Colonic mucosa (tissue), 4 donors: ENCODE measurements at places on chromosomes 2 and 18. TPM values are rescaled to one million over a fixed set of nuclear protein-coding genes. Genes with fewer than 3 reads are reported as not detected.

DNA sequence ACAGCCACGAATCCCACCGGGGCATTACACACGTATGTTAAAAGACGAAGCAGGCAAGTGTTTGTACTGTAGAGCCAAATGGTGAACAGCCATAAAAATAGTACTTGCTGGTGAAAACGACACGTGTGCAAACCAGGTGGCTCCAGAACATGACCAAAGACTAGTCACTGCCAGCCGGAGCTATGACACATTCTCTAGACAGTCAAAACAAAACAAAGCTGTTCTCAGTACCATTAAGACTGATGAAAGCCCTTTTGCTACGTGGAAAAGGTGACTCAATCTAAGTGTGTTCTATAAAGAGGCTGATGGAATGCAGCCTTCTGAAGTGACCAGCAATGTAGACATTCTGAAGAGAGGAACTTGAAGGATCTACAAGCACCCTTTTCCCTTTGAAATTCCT is 367.7 kb upstream of the NETO1 start:
- DNase-seq, result no peak

DNA sequence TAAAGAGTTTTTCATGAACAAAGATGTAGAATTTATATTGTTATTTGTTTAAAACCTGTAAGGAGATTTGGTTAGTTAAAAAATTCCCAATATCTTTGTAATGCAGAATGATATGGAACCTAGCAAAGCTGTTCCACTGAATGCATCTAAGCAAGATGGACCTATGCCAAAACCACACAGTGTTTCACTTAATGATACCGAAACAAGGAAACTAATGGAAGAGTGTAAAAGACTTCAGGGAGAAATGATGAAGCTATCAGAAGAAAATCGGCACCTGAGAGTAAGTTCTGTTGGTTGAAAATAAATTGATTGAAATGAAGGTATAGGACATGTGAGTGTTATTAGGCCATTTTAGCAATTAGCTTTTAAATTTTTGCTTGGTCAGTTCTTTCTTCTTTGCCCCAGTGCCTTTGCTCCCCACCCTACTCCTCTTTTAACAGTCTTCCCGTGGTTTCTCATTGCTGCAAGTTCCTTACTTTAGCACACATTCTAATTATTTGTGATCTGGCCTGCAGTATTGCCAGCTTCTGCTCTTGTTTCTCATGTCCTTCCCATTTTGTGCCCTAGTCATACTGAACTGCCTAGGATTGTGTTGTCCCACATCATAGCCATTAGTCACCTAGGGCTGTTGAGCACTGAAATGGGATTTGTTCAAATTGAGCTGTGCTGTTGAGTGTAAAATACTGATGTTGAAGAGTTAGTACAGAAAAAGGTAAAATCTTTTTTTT is 36.6 kb downstream of the VAPA start:
- DNase-seq, result no peak

Gene ELOA2
- not detected for total RNA-seq

DNA sequence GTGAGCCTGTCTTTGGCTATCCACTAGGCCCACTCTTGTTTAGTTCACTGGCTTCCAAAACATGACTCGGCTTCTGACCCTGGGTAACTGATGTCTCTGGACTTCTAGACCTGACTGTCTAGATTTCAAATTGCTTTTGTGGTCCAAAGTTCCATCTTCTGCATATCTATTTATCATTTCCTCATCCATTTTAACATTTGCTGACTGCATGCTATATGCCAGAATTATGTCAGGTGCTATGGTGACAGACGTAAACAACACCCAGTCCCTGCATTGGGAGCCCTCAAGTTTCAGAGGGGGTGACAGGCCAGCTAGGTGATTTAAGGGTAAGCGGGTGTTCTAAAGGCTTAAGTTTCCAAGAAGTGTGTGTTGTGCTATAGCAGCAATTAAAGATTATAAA is 140.9 kb downstream of the PIEZO2 start:
- DNase-seq, result no peak

DNA sequence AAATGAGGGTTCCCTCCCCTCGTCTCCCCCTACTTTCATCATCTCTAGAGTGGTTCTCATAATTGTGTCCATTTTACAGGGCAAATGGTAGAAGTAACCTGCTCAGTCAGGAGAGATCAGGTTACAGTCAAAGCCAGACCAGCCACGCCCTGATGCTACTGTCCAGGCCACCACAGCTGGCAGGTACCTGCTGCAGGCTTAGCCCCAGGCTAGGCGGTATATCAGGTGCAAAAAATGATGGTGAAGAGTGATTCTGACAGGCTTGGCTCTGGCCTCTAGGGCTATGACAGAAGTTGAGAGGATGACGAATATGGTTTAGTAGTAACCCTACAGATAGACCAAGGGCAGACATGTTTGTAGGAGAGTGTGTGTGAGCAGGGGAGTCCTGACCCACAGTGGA is 67.1 kb downstream of the HAUS1 start:
- DNase-seq, result no peak

DNA sequence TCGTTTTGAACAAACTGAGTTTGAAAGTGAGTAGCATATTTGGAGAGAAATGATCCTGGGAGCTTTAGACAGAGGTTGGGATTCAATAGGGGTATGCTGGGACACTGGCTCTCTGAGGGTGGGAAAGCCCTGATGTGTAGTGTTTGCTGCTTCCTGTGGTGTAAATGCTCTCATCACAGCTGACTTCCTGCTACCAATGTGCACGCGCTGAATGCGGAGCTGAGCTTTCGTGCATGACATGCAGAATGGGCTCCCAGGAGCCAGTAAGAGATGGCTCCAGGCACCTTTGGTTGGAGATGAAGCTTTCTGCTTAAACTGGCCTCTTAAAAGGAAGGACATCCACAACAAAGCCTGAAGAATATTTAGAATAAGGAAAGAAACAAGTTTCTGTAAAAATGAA is 224.1 kb upstream of the CCDC150 start:
- DNase-seq, result no peak

GRCh38 chr2:65402780-65403528 is 29.4 kb downstream of the SPRED2 start:
- no peak for DNase-seq

DNA sequence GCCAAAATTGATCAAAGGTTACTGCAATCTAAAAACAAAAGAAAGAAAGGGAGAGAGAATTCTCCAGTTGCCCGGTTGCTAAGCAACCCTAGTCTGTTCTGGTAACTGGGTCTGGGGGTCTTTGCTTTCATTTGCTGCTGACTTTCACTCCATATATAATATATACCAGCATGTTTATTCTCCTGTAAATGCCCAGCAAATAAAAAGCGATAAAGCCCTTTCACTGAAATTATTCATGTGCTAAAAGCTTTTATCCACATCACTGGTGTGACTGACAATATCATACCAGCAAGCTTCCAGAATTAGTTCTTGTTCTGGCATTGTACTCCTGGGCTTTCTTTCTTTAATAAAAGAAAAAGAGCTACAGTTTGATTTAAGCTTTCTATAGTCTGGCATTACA is 75.5 kb upstream of the ST8SIA3 start:
- DNase-seq, result no peak

DNA sequence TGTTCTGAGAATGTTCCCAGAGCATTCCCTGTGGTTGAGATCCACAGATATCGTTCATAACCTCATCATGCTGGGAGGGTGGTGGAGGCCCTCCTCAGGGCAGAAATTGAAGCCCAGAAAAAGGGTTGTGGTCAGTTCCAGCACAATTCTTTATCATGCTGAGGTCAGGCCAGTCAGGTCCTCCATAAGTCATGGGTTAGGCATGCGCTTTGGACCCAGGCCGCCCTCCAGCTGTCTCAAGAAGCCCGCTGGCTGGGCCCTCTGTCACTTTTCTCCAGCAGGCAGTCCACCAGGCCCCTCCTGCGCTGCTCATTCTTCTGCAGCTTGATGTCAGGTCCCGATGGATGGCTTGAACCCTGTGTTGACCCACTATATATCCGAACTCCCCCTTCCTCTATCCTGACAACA is 151.1 kb upstream of the NT5C1B start:
- DNase-seq, result no peak

DNA sequence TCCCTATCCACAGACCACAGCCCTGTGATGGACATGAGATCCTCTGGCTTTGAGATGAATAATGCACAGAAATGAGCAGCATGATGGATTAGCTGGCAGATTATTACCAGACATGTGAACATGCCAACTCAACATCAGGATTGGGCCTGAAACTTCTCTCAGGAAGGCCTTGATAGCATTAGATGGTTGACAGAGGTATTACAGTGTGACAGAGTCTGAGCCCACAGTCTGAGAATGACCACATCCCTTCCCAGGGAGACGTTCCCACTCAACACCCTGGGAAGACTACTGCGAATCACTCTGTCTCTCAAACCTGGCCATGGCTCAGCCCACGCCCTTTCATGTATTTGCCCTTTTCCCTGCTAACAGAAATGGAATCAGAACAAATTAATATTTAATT is 66.9 kb downstream of the BCL11A start:
- DNase-seq, result no peak

Gene SS18
- 43.9 TPM for total RNA-seq

DNA sequence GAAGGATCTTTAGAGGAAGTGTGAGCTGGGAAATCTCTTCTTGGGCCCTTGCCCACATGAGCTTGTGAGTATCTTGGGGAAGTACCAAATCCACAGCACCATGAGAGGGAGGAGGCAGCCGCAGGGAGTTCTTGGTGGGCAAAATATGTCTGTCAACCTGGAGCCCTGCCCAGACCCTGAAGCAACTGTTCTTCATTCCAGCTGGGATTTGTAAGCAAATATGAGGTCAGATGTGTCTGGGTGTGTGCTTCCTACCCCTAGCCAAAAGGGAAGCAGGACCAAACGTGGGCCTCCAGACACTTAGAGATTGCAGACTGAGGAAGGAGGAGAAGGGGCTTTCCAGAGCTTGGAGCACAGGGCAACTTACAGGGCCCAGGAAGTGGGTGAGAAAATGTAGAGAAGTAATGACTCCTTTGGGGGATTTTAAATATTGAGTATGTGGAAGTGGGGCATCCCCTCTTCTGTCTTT is 41.9 kb downstream of the TMEM247 start:
- DNase-seq, result peak; percentile 54

DNA sequence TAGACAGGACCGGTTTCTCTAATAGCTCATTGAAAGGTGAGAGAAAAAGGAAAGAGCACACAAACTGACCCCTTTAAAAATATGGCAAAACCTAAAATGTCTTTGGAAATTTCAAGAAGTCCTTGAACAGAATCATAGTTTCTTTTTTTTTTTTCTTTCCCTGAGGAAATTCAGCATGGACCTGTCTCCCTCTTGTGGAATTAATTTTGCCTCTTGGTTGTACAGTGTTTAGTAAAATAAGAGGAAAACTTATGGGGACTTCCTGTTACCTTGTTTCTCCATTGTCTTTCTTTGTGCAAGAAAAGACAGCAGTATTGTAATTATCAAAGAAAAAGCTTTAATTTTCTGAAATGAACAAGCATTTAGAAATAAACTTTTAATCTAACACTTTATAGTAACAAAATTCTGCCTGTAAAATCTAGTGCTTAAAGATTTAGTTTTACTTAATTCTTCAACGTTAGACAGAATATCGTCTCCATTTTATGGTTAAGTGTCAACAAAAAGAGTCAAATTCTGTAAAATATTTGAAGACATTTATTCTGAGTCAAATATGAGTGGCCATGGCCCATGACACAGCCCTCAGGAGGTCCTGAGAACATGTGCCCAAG is 176.3 kb upstream of the NABP1 start:
- DNase-seq, result no peak

GRCh38 chr2:175445281-175445680 is 263.8 kb upstream of the ATP5MC3 start:
- no peak for DNase-seq

DNA sequence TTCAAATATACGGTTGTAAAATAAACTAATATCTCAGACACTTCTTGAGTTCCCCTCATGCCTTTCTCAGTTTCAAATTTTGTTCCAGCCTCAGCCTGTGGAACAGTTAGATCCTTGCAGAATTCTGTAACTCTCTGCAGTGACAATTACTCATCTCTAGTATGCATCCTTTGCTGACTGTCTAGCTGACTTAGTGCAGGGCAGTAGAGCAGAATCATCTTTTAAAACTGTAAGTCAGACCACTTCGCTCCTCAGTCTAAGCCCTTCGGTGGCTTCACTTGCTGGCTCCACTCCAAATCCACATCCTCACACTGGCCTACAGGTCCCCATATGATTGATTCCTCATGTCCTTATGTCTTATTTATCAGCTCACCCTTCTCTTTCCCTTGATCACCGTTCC is 164.1 kb upstream of the ZSWIM2 start:
- DNase-seq, result no peak

- no peak for DNase-seq
These were observed 8.8 kb downstream of the ATIC start for GRCh38 chr2:215320679-215321078.

GRCh38 chr2:17373741-17374140 is 144.5 kb downstream of the RAD51AP2 start:
- DNase-seq, result no peak

DNA sequence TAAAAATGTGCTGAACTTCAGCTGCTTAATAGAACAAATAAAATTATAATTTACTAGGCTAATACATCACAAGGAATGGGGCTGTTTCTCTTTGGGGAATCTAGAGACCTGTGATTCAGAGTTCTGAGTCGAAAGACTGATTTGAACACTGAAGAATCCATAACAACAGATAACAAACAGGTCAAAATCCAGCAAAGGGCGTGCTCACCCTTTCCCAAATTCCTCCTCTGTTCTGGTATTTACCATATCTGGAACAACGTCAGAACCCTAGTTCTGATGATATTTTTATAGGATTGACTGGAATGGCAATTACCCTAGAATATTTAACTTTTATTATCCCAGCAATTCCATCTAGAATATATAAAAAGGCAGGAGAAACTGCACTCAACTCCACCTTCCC is 66.0 kb upstream of the ITGA6 start:
- no peak for DNase-seq

Gene NYAP2
- 0.05 TPM for total RNA-seq

GRCh38 chr18:27138079-27138478 is 47.0 kb downstream of the CHST9 start:
- no peak for DNase-seq
